ENCODE measurements at places on chromosomes 1 and 21.

GRCh38 chr21:32772281-32773047 lies 909 bp upstream of the PAXBP1 start:
- DNase-seq = no peak

DNA sequence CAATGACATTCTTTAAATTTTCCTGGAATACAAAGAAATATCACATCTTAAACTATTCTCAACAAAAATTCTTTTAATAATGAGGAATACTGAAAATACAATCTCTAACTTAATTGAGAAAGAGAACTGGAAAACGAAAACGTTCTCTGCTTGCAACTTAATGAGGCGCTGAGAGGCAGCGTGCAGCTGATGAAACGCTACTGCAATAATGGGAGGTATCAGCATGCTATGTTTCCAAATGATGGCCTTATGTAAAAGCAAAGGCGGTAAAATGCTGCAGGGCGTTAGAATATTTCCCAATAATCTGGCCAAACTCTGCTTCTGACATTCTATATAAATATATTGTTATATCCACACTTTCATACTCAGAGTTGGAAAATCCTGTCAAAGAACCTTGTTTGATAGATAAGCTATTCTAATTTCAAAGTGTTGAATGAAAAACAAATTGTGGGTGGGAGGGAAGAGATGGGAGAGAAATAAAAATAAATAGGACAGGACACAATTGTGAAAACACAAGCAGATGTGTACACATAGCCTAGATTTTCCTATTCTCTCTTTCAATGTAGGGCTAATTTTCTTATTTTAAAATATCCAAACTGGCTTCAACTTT lies 70.9 kb downstream of the APP start:
- no peak for DNase-seq

GRCh38 chr1:184919892-184920291 lies 54.4 kb downstream of the NIBAN1 start:
- no peak for DNase-seq

GRCh38 chr1:53116307-53116810 lies 26.1 kb downstream of the SLC1A7 start:
- DNase-seq = no peak

- no peak for DNase-seq
Measured at GRCh38 chr1:91651661-91652071, 151.0 kb downstream of the CDC7 start.

GRCh38 chr1:22959545-22960360 lies 12.9 kb downstream of the LACTBL1 start:
- DNase-seq = no peak

GRCh38 chr1:157415661-157416060 lies 136.7 kb downstream of the FCRL5 start:
- no peak for DNase-seq

GRCh38 chr1:101476541-101476940 lies 239.7 kb downstream of the S1PR1 start:
- DNase-seq = no peak

DNA sequence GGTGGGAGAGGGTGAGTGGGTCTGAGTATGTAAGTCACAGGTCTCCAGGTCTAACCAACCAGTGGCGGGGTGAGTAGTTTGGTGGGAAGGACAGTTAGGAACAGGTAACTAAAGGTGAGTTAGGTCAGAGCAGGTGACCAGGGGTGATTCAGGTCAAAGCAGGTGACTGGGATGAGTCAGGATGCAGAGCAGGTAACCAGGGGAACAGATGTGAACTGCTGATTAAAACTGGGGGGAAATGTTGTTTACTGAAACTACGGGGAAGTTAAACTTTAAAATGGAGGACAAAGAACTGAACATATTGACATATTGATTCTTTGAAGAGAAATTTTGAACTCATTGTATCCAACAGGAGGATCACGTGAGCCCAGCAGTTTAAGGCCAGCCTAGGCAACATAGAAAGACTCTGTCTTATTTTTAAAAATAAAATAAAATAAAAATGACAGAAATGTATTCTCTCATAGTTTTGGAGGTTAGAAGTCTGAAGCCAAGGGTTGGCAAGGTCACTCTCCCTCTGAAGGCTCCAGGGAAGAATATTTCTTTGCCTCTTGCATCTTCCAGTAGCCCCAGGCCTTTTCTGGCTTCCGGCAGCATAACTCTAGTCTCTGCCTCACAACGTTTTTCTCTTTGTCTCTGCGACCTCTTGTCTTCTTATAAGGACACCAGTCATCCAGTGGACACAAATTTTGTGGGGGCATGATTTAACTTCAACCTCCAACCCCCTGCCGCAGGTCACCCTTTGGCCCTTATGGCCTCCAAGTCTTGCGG lies 64.3 kb upstream of the TINAGL1 start:
- DNase-seq = no peak

- DNase-seq = no peak
Measured at GRCh38 chr1:151581451-151581850, 30.4 kb upstream of the SNX27 start.

- no peak for DNase-seq
Measured at GRCh38 chr1:95793893-95794292, 559.9 kb downstream of the RWDD3 start.

GRCh38 chr21:44443291-44443890 lies 11.9 kb upstream of the LRRC3 start:
- DNase-seq = no peak
